D341Med (cell line): ENCODE measurements at places on chromosomes 4 and X.

GRCh38 chr4:25842229-25842845 is 20.5 kb downstream of the SEL1L3 start:
- DNase-seq = peak; percentile 59

GRCh38 chr4:75831856-75832405 is 70.3 kb downstream of the PPEF2 start:
- no peak for DNase-seq

GRCh38 chr4:176444741-176445140 is 125.0 kb downstream of the SPCS3 start:
- no peak for DNase-seq

DNA sequence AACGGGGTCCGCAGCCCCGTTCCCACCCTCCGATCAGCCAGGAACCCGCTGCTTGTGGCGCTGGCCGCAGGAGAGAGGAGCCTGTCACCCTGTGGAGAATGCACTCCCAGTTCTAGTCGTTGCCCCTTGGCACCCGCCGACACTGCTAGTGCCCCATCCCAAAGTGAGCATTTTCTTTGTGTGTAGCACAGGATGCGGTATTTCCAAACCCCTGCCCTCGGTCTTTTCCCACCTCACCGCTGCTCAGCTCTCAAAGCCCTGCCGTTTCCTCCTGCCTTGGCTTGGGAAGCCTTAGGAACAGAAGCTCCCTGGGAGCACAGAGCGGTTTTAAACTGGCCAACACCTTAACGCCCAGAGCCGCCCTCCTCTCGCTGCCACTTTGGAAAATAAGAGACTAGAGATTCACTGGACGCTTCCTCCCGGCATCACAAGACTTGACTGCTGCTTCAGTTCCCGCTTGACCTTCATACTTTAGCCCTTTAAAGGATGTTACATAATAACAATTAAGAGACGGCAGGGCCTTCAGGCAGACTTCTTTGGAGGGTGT is 772 bp downstream of the CYP4V2 start:
- DNase-seq = no peak

GRCh38 chrX:40166582-40166981 is 68.8 kb upstream of the BCOR start:
- DNase-seq = peak; percentile 61

DNA sequence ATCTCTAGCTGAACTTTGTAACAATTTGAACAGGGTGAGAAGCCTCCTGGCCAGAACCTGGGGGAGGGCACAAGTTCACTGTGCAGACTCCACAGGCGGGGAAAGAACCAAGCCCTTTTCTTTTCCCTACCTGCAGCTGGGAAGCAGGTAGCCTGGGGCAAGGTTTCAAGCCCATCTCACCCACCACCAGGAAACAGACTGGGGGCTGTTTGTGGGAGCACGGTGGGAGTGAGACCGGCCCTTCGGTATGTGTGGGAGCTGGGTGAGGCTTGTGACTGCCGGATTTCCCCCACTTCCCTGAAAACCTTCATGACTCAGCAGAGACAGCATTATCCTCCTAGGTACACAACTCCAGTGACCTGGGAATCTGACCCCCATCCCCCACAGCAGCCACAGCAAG is 211.7 kb downstream of the ZNF674 start:
- no peak for DNase-seq
